ENCODE measurements at places on chromosomes 16 and 17. TPM values are rescaled to one million over a fixed set of nuclear protein-coding genes. Genes with fewer than 3 reads are reported as not detected.

DNA sequence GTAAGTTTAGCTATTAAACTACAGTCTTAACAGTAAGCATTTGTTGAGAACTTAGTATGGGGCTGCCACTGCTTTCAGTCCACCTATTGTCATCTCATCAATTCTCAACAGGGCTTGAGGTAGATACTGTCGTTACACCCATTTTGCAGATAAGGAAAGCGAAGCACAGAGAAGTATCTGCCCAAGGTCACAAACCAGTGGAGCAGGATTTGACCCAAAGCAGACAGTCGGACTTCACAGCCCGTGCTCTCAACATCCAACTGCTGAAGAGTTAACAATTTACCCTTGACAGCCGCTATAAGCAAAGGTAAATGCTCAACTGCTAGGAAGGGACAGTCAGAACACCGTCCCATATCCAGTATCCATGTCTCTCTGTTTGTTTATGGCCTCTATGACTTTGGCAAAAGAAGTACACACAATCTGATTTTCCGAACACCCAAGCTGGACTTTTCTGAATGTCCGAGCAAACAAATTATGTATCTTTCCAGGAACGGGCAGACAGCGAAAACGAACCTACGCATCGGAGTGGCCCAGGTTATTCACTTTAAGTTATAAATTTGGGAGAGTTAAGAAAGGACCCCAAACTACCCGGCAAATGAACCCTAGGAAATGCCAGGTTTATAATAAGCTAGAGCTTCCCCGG is 1.2 kb downstream of the SIAH1 start:
- H3K27ac ChIP-seq = peak overlapping the region; percentile 81
- H3K27me3 ChIP-seq = no peaks in the 10 kb centered on the region
- peak overlapping the region; percentile 91 for H3K4me3 ChIP-seq
- peaks cover 4% of the 10 kb centered on the region for H3K4me1 ChIP-seq
- peak; percentile 30 for DNase-seq

- H3K4me1 ChIP-seq = no peaks in the 10 kb centered on the region
- no peak overlapping the region for H3K27ac ChIP-seq
- H3K27me3 ChIP-seq = no peaks in the 10 kb centered on the region
- no peak overlapping the region for H3K4me3 ChIP-seq
- DNase-seq = no peak
These were observed 36.5 kb downstream of the DHX38 start for GRCh38 chr16:72129976-72130656.

DNA sequence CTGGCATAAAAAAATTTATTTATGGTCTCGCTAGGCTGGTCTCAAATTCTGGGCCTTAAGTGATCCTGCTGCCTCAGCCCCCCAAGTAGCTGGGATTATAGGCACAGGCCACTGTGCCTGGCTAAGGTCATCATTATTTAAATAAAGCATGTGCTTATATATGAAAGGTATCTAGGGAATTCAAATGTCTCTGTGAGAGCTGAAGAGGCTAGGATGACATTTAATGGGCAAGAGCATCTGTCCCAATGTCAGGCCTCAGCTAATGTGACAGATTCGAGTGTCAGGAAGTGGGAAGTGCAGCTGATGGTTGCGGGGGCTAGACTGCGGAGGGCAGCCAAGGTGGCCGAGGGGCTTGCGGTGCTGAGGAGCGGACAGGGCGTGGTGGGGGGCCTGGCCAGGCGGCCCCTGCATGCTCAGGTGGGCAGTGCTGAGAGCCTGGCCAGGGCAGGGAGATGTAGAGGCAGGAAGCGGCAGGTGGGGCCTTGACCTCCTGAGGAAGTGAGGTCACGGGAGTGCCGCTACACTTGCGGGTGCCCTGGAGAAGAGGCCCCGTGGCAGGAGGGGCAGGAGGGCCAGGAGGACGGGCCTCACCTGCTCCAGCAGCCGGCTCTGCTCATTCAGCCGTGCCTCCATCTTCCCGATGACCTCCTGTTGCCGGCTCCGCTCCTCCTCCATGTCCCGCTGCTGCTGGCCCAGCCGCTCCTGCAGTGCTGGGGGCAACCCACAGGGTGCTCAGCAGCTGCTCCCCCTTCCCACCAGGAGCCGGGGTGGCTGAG is 12.6 kb upstream of the MRPL38 start:
- H3K27me3 ChIP-seq = no peaks in the 10 kb centered on the region
- DNase-seq = no peak
- no peaks in the 10 kb centered on the region for H3K4me1 ChIP-seq
- H3K4me3 ChIP-seq = no peak overlapping the region

- DNase-seq = no peak
- no peaks in the 10 kb centered on the region for H3K4me1 ChIP-seq
- H3K27ac ChIP-seq = no peak overlapping the region
These were observed 12.5 kb downstream of the POLR2A start for GRCh38 chr17:7496470-7497183.

- H3K27me3 ChIP-seq = peaks cover 21% of the 10 kb centered on the region
- no peak for DNase-seq
- H3K36me3 ChIP-seq = no peaks in the 10 kb centered on the region
- peaks cover 2% of the 10 kb centered on the region for H3K4me1 ChIP-seq
- no peak overlapping the region for H3K27ac ChIP-seq
These were observed 7.6 kb downstream of the TBKBP1 start for GRCh38 chr17:47701608-47702007.

The METRN gene
- 30.1 TPM for total RNA-seq

- H3K4me1 ChIP-seq = peaks cover 42% of the 10 kb centered on the region
- peak overlapping the region; percentile 94 for H3K27ac ChIP-seq
- peak; percentile 99 for DNase-seq
- H3K4me3 ChIP-seq = no peak overlapping the region
- no peaks in the 10 kb centered on the region for H3K27me3 ChIP-seq
These were observed 155.7 kb downstream of the SOCS1 start for GRCh38 chr16:11100239-11100750.

- DNase-seq = no peak
- H3K27ac ChIP-seq = no peak overlapping the region
- H3K27me3 ChIP-seq = peaks cover 22% of the 10 kb centered on the region
- H3K4me1 ChIP-seq = peaks cover 14% of the 10 kb centered on the region
- H3K4me3 ChIP-seq = no peak overlapping the region
- H3K36me3 ChIP-seq = no peaks in the 10 kb centered on the region
These were observed 5.2 kb upstream of the HS3ST3B1 start for GRCh38 chr17:14295676-14296075.

DNA sequence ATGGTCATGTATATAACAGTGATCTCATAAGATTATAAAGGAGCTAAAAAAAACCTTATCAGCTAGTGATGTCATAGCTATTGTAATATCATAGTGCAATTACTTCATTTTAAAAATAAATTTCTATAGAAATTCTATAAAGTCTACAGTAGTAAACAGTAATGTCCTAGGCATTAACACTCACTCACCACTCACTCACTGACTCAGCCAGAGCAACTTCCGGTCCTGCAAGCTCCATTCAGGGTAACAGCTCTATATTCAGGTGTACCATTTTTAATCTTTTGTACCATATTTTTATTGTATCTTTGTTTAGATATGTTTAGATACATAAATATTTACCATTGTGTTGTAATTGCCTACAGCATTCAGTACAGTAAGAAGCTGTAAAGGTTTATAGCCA is 524.4 kb upstream of the CDH5 start:
- no peak overlapping the region for H3K4me3 ChIP-seq
- peaks cover 5% of the 10 kb centered on the region for H3K4me1 ChIP-seq
- H3K36me3 ChIP-seq = no peaks in the 10 kb centered on the region
- H3K27ac ChIP-seq = no peak overlapping the region
- peaks cover 3% of the 10 kb centered on the region for H3K27me3 ChIP-seq
- DNase-seq = no peak

The PYY gene
- not detected for total RNA-seq

DNA sequence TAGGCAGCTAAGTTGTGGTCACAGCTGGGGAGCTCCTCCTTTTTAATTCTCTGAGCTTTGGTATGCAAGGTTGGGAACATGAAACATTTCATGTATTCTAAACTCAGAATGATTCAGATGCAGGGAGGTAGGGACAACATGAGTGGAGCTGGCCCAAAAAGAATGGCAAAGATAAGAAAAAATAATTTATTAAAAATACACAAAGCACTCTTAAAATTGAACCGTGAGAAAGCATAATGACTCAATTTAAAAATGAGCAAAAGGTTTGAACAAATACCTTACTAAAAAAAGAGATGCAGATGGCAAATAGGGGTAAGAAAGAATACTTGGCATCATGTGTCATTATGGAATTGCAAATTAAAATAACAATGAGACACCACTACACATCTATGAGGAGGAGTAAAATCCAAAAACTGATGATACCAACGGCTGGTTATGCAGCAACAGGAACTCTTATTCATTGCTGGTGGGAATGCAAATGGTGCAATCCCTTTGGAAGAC is 175.6 kb upstream of the IRX3 start:
- H3K36me3 ChIP-seq = no peaks in the 10 kb centered on the region
- H3K4me3 ChIP-seq = no peak overlapping the region
- H3K4me1 ChIP-seq = peaks cover 16% of the 10 kb centered on the region
- peak overlapping the region; percentile 88 for H3K27ac ChIP-seq
- peak; percentile 81 for DNase-seq

- no peaks in the 10 kb centered on the region for H3K27me3 ChIP-seq
- DNase-seq = no peak
- H3K4me3 ChIP-seq = no peak overlapping the region
- H3K4me1 ChIP-seq = no peaks in the 10 kb centered on the region
- no peaks in the 10 kb centered on the region for H3K36me3 ChIP-seq
These were observed 6.2 kb downstream of the RBFOX1 start for GRCh38 chr16:7338826-7339225.

GRCh38 chr17:60766778-60767190 is 89.1 kb downstream of the BCAS3 start:
- H3K4me3 ChIP-seq = no peak overlapping the region
- no peak for DNase-seq
- H3K27me3 ChIP-seq = no peaks in the 10 kb centered on the region
- no peak overlapping the region for H3K27ac ChIP-seq

DNA sequence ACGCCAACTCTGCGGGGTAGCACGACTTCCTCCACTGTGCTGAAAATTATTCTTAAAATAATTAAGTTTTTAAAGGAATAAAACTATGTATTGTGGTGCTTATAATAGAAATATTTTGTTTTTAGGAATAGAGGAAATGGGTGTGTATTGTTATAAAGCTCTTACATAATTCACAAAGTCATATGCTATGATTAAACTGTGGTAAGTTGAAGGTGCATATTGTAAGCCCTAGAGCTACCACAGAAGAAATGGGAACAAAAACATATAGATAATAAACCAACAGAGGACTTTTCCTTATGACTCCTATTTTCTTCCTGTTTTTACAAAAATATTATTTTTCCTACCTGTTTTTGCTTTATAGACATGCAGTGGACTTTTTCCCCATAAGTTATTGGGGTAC is 4.3 kb upstream of the SLFN11 start:
- DNase-seq = no peak
- H3K27me3 ChIP-seq = peaks cover 13% of the 10 kb centered on the region
- peaks cover 3% of the 10 kb centered on the region for H3K4me1 ChIP-seq
- no peak overlapping the region for H3K27ac ChIP-seq
- no peak overlapping the region for H3K4me3 ChIP-seq
- no peaks in the 10 kb centered on the region for H3K36me3 ChIP-seq

DNA sequence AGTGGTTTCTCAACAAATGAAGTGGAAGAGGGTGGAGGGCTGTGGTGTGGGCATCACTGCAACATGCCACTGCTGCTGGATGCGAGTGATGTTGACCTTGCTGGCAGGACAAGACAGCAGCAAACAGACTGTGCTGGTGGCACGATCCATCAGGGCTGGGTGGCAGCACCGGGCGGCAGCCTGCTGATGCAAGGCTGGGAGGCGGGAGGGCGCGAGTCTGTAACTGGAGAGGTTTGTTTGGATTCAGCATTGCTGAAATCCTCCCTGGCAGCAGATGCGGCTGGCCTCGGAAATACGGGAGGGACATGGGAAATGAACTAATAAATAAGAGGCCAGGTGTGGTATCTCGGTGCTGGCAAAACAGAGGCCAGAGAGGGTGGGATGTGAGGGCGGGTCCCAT is 224.2 kb downstream of the ENGASE start:
- no peaks in the 10 kb centered on the region for H3K27me3 ChIP-seq
- H3K27ac ChIP-seq = no peak overlapping the region
- H3K36me3 ChIP-seq = no peaks in the 10 kb centered on the region
- no peak overlapping the region for H3K4me3 ChIP-seq
- DNase-seq = no peak

DNA sequence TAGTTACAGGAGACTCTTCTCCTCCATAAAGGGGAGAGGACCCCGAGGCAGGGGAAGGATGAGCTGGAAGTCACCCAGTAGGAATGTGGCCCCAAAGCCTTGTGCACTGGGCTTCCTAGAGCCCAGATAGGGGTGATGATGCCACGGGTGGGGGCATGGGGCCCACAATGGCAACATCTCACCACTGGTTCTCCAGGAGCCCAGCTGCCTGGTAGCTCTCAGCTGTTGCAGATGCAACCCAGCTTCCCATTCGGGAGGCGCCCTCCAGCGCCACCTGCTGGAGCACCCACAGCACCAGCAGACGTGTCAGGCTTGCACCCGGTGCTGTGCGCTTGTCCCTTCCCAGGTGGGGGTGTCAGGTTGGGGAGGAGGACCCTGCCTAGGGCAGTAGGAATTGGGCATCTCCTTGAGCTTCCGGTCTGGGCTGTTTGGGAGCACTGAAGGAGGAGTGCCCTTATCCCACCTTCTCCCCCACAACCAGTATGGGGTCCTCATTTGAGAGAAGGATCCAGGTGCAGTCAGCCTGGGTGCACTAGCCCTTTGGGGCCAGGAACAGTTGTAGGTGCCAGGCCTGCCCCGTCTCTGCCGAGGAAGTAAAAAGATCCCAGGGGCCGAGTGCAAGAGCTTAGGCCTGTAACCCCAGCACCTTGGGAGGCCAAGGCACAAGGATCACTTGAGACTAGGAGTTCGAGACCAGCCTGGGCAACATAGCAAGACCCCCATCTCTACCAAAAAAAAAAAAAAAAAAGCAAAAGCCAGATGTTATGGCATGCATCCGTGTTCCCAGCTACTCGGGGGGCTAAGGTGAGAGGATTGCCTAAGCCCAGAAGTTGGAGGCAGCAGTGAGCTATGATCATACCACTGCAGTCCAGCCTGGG is 14.4 kb downstream of the CDIPT start:
- H3K4me3 ChIP-seq = no peak overlapping the region
- DNase-seq = no peak
- H3K27ac ChIP-seq = no peak overlapping the region
- peaks cover 20% of the 10 kb centered on the region for H3K36me3 ChIP-seq
- no peaks in the 10 kb centered on the region for H3K4me1 ChIP-seq
- no peaks in the 10 kb centered on the region for H3K27me3 ChIP-seq

DNA sequence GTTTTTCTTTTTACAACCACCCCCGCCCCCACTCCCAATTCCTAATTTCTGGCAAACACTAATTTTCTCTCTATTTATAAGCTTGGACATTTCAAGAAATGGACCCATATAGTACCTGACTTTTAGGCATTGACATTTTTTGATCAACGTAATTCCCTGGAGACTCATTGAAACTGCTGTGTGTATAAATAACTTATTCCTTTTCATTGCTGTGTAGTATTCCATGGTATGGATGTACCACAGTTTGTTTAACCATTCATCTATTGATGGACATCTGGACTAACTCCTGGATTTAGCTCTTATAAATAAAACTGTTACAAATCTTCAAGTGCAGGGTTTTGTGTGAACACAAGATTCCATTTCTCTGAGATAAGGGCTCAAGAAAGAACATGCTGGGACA is 47.1 kb upstream of the RBFOX1 start:
- H3K4me1 ChIP-seq = no peaks in the 10 kb centered on the region
- H3K4me3 ChIP-seq = no peak overlapping the region
- H3K27me3 ChIP-seq = no peaks in the 10 kb centered on the region
- no peaks in the 10 kb centered on the region for H3K36me3 ChIP-seq

The RAB40C gene
- 12.6 TPM for total RNA-seq
